ENCODE measurements at places on chromosomes 2 and 18.
A peak's percentile ranks its signal among the peaks of the same experiment; 100 is the strongest.

DNA sequence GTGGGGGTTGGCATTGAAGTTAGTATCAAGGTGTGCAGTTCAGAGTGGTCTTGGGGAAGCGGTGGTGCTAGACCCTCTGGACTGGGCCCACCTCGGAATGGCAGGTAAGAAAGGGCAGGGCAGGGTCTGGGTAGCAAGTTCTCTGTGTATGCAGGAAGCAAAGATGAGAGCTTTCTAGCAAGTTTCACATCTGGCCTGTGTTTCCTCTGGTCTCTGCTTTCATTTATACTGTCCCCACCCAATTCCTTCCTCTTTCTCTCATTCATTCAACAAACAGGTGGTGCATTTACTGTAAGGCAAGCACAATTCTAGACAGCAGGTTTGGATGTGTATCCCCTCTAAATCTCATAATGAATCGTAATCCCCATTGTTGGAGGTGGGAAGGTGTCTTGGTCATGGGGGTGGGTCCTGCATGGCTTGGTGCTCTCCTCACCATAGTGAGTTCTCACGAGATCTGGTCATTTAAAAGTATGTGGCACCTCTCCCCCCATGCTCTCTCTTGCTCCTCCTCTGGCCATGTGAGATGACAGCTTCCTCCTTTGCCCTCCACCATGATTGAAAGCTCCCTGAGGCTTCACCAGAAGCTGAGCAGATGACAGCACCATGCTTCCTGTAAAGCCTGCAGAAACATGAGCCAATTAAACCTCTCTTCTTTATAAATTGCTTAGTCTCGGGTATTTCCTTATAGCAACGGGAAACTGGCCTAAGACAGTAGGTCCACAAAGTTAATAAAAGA, 51.8 kb downstream of the PKDCC start:
- no peak for DNase-seq

DNA sequence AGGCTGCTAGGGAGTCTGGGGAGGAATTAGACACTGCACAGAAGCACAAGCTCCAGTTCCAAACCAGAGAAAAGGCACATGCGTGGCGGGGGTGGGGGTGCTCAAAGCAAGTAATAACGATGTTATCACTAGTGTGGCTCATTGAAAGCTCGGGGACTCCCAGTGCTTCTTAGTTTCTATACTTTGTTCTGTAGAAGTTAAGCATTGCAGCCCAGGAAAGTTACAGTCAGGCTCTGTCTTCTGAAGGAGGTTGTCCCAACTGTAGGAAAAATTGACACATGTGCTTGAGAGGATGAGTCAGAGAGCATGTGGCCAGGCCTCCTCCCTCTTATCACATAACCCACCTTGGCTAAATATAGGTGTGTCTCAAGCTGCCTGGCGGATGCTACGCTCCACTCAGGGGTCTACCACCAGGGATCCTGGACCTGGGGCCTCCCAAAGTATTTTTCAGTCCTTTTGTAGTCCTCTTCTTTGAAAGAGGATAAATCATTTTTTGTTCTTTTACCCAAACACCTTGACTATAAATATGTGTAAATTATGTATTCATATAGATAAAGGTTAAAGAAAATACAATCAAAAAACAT, 3.8 kb downstream of the GALNT5 start:
- DNase-seq = no peak

DNA sequence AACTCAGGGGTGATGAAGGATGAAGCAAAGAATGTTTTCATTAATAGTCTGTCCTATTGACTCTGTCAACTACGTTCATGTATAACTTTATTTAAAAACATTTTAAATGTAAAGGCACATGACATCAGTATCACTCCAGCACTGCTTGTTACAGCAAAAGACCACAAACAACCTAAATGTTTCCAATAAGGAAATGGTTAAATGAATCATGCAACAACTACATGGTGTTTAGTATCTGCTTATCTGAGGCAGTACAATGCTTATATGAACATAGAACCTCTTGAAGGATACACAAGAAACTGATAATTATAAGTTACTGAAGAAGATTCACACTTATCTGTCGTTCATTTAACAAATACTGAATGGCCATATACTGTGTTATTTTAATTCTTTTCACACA, 8.4 kb downstream of the BARD1 start:
- no peak for DNase-seq

DNA sequence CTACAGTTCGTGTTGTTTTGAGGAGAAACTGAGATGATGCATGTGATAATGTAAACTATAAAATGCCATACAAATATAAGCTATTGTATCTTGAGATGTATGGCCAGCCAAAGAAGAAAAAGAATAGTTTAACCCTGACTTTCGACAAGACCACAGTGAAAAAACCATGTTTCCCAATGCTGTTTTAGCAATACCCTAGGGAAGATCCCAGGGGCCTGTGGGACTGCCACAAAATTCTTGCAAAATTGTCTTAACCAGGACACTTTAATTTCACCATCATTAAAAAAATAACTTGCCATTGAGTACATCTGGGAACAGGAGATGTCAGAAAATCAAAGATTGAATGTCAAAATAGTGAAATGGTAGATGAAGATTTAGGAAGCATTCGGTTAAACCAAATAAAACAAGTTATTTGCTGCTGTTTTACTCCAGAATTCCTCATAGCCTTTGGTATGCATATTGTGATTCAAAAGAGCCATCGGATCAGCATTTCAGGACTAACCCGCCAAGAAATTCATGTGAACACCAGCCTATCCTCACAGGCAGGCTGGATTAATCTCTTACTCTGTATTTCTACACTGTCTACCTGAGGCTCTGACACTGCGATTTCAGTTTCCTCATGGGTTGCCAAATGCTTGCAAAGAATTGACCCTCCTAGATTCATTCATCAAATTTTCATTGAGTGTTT, 49.0 kb upstream of the SP3 start:
- no peak for DNase-seq

GRCh38 chr2:205682239-205682970, at the start of gene NRP2:
Gene NRP2, plus strand, starts transcription at chr2:205682501. Its CDS starts 790 bp downstream, at chr2:205683291.
- DNase-seq = peak; percentile 84

DNA sequence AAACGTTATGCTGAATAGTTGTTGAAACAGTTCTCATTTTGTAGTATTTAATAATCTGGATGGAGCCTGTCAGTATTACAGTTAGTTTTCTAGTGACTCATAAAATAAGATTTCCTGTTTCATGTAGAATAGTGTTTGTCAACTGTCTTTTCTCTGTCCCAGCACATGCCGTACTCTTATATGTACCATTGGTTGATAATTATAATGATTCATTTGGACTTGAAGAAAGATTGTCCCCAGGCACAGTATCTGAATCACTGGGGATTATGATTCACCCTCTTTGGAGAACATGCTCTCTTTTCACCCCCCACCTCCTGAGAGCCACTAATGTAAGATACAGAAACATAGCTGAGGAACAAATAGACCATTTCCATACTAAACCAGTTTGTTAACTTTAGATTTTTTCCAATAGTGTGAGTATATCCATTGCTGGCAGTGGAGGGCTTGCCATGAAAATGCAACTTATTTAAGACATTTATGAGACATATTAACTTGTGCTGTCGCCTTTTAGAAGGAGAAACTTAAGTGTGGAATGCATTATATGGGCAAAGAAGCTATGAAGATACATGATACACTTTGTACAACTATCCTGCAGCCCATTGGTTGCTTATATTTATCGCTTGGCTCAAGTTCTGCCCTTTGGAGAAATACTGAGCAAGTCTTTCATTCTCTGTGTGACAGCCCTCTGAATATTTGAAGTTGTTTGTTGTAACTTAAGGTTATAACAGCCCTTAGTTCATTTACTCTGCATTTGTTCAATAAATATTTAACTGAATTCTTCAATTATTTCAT, 12.4 kb downstream of the COPS8 start:
- DNase-seq = no peak

DNA sequence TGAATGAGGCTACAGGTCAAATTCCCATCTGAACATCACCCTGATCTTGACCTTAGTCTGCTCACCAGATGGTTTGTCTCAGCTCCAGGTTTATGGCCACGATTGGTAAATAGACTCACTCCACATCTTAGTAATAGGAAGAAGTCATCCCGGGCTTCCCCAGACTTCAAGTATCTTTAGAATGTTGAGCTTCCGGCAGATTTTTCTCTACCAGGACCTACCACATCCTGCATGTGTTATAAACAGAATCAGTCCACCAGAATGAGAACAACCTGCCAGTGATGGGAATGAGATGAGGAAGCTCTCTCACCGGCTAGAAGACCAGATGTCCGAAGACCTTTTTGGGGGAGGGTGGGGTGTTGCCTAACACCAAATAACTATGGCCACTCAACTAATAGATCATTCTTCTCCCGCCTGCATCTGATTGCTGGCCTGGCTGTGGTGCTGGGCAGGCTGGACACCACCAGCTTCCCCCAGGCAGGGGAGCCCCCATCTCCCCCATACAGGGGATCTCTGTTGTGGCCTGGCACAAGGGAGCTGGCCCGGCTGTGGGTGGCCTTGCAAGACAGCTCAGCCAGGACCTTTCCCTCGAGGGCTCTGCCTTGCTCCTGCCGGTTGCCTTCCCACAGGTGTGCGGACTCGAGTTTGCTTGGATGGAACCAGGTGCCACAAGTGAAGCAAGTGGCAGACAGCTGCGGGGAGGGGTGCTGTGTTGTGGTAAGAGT, 88.5 kb downstream of the SH3RF3 start:
- DNase-seq = no peak

- DNase-seq = no peak
Measured at GRCh38 chr2:47080888-47081301, 74.2 kb downstream of the STPG4 start.

DNA sequence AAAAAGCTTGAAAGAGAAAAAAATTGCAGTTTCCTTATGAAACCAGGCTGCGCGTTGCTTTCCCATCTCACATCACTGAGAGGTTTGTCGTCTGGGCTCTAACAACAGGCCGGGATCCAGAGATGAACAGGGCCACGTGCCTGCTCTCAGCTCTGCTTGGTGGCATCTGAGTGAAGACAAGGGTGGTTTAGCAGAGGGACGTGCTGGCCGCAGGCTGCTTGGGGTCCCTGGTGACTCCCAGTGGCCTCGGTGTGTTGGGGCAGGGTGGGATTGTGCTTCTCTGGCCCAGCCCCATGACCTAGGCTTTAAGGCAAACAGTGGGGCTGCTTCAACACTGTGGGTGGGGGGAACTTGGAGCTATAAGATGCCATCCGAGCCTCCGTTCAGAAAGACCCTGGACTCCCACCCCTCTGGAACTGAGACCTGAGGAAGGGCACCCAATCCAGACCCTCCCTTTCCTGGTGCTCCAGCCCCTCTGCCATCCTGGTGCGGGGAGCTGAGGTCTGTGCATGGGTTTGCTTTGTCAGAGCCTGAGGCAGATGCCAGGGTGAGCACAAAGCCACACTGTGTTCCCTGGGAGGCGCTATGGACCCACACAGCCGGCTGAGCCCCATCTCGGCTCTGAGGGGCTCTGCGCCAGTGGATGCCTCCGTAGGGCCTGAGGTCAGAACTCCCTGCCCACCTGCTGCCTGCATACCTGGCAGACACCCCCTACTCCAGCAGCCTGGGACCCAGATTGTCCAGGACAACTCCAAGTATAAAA, 18.4 kb upstream of the HPCAL1 start:
- DNase-seq = no peak

GRCh38 chr2:174059178-174059883, 94.2 kb upstream of the SP3 start:
- no peak for DNase-seq

DNA sequence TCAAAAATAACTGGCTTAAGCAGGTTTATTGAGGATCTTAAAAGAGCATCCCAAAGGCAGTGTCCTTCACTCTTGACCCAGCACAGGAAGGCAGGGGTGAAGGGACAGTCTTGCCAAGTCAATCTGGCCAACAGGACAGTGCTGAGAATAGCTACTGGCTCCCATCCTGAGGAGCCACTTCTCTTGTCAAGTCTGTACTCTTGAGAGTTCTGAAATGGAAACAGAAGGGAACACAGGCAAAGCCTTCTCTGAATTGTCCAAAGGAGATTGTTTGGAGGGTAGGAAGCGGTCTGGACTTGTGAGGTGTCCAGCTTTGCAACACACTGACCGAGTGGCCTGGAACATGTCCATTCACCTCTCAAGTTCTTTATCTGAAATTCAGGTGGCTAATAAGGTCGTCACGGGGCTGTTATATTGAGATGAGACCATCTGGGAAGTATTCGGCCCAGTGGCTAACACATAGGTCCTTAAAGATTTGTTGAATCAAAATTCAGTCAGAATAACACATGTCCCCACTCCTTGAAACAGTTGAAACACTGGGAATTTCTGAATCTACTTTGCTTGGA, 99.5 kb upstream of the FHL2 start:
- DNase-seq = no peak
